ENCODE measurements at places on chromosomes 3 and 15.

DNA sequence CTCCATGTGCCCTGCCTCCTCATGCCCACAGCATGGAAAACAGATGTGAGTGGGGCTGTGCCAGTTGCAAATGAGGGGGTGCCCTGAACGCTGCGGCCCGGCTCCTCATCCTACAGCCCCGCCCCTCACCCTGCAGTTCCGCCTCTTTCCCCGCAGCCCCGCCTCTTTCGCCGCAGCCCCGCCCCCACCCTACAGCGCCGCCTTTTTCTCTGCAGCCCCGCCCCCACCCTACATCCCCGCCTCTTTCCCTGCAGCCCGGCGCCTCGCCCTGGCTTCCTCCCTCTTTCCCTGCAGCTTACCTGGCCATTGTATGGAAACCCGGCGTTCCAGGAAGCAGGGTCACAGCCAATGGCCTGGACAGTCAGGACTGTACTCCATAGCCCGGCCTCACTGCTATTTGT, 284.9 kb downstream of the TLE3 start:
- DNase-seq, result no peak

- no peak for DNase-seq
These were observed 3.9 kb downstream of the B4GALT4 start for GRCh38 chr3:119236756-119237155.

- DNase-seq, result no peak
These were observed 87.5 kb upstream of the SNRPA1 start for GRCh38 chr15:101382544-101382943.

DNA sequence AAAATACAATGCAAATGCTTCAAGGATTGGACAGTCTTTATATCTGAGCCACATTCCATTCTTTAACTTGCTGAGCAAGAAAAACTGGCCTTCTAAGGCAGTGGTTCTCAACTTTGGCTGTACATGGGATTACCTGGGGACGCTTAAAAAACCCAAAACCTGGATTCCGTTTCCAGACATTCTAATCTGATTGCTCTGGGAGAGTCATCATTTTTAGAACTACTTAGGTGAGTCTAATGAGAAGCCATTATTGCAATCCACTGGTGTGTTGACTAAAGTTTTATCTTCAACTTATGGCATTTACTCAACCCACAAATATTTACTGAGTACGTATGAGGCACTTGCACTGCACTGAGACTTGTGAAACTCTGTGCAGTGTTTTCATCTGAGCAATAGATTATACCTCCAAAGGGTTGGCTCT, 195.7 kb upstream of the ATP11B start:
- no peak for DNase-seq

DNA sequence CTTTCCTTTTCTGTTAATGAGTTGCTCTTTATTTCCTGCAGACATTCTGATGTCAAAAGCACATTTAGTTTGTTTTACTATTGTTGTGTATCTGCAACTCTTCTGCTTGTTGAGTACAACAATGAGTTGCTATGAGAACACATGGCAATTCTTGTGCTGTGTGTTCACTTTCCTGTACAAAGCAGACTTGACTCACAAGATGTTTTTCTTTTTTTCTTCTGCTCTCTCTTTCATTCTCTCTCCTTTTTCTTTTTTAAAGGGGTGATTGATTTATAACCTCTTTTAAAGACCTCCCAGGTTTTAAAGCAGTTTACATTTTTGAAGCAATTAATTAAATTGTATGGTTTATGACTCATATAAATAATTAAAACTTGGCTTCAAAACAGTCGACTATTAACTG, 31.6 kb upstream of the ABHD10 start:
- DNase-seq, result no peak

DNA sequence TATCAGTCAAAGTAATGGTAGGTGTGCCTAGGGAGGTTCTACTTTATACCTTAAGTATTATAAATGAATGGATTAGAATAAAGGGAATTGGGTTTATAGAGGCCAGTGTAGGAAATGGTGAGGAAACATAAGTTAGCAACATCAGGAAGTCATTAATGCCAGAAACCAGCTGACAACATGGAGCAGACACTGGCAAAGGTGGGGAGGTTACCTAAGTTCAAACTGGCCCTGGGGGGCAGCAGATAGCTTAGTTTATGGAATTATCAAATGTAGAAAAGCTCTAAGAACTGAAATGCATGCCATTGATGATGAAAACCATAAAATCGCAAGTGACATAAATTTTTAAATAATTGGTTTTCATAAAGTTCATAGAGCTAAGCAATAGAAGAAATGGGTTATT, 498.6 kb downstream of the NAALADL2 start:
- no peak for DNase-seq

Measured in COLO829 (cell line).